Fibroblast of upper back skin (primary cell): ENCODE measurements at places on chromosomes 11 and 22.

GRCh38 chr11:68683121-68683520 is 1.2 kb upstream of the GAL start:
- DNase-seq, result no peak

- peak; percentile 37 for DNase-seq
Measured at GRCh38 chr11:95241681-95242081, 10.7 kb upstream of the SESN3 start.

GRCh38 chr11:67667490-67668191 is 6.8 kb downstream of the ALDH3B2 start:
- DNase-seq, result no peak

DNA sequence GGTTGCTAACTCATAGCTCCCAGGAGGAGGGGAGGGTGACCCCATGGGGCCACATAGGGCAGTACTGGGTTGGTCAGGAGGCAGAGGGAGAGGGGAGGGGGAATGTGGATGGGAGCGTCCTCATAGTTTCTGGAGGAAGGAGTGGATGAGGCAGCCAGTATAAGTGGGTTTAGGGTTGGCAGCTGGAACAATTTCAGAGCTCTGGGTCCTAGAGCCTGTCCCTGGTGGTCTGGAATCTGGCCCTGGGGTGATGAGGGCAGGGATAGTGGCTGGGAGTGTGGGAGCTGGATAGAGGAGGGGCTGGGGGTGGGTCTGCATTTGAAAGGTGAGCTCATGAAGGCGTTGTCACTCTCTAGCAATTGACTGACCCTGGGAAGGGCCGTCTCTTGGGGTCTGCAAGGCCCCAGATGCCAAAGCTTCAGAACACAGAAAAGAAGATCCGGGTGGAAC is 5.3 kb upstream of the MRGPRG start:
- DNase-seq, result no peak

GRCh38 chr11:6667733-6668374 is 12.2 kb upstream of the DCHS1 start:
- DNase-seq, result peak; percentile 48

DNA sequence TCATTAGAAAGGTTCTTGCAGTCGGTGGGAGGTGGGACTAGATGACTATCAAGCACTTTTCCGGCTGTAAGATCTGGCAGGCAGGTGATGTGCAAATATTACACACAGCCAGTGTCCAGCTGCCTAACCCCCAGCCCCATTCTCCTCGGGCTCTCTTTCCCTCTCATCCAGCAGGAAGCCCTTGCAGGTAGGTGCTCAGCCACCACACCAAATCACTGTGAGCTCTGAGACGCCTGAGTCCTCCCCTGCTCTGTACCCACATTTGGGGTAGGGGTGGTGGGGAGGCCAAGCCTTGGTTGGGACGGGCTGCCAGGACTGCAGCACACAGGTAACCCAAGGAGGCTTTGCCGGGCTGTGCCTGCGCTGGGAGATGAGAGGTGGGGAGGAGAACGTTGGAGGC is 601 bp downstream of the ART5 start:
- DNase-seq, result no peak

DNA sequence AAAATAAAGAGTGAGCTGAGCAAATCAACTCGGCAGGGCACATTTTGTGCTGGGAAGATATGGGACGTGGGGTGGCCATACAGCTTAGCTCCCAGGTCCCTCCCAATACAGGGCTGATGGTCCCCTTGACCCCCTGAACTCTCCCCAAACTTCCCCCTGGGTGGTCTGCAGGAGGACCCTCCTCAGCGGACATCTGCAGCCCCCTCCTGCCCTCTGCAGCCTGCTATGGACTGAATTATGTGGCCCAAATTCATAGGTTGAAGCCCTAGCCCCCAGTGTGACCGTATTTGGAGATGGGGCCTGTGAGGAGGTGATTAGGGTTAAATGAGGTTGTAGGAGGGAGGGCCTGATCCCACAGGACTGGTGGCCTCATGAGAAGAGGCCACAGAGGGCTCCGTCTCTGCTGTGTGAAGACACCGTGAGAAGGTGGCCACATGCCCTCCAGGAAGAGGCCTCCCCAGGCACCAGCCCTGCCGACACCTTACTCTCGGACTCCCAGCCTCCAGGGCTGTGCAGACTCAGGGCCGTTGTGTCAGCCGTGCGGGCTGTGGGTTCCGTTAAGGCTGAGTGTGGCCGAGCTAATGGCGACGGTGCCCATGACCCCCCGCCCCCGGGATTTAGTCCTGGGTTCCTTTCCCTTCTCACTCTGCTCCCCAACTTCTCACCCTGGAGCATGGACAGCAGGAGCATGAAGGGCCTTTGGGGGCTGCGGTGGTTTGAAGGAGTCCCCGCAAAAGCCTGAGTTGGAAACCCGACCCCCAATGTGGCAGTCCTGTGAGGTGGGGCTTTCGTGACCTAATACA is 1042.8 kb downstream of the BRD1 start:
- DNase-seq, result no peak

- DNase-seq, result peak; percentile 88
Measured at GRCh38 chr11:36385121-36385970, 89.3 kb downstream of the PRR5L start.

GRCh38 chr11:87523276-87523675 is 485.5 kb downstream of the TMEM135 start:
- no peak for DNase-seq

- DNase-seq, result no peak
Measured at GRCh38 chr11:81496601-81497000, 1237.1 kb downstream of the FAM181B start.

DNA sequence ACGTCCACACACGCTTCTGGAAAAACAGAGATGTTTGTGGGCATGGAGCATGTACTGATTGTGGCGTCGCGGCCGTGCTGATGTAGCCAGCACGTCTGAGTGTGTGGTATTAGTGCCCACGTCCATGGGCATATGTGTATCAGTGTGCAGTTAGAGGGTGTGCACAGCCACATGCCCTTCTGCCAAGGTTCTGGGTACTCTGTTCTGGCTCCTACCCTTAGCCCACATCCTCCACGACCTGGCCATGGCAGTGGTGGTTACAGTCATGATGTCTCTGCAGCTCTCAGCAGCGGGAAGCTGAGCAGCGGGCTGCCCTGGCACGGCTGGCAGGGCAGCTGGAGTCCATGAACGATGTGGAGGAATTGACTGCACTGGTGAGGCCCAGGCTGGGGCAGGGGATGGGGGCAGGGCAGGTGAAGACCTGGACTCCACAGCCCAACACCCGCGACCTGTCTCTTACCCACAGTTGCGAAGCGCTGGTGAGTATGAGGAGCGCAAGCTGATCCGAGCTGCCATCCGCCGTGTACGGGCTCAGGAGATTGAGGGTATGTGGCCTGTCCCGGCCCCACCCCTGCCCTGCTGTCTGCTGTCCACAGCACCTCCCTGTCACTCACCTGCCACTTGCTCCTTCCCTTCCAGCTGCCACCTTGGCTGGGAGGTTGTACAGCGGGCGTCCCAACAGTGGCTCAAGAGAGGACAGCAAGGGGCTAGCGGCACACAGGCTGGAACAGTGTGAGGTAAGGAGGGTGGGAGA is 7.3 kb downstream of the SMTN start:
- no peak for DNase-seq

DNA sequence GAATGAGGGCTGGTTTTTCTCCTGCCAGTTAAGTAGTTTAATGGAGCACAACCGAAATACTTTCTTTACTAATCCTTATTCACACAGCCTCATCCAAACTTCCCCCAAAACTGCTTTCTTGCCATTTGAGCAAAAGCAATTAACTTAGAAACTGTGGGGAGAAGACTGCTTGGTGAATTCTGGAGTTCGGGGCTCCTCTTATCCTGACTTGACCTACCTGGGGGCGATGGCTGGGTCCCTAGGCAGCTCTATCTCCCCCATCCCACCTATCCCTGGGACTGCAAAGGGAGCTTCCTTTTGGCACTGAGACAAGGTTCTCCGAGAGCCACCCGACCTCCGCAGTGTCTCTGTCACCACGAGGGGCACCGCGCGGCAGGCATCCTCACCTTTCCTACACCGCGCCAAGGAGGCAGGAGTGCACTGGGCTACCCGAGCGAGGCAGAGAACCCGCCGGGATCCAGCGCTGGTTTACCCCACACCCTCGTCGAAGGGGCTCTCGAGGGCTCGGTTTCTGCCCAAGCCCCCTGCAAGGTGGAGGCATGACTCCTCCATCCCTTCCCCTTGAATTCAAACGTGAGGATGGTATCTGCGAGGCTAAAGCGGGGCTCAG is 759 bp downstream of the DESI1 start:
- peak; percentile 5 for DNase-seq

DNA sequence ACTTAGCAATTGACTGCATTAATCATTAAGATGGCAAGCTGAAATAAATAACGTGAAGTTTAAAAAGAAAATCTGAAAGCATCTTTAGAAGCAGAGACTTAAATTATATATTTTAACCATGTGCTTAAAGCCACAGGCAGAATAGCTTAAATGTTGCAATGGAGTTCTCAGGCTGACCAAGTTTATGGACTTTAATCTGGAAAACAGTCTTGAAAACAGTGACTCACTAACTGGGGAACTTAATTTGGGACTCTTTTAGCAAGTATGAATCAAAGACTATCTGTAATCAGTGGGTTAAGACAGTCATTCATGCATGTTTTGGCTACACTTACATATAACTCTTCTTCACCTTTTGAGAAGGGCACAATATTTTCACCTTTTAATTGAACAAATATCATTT is 12.6 kb upstream of the GLYATL1 start:
- peak; percentile 49 for DNase-seq

- DNase-seq, result peak; percentile 70
Measured at GRCh38 chr11:67277231-67277961, 11.1 kb downstream of the GRK2 start.

- no peak for DNase-seq
Measured at GRCh38 chr11:1472180-1473005, 14.2 kb downstream of the MOB2 start.

DNA sequence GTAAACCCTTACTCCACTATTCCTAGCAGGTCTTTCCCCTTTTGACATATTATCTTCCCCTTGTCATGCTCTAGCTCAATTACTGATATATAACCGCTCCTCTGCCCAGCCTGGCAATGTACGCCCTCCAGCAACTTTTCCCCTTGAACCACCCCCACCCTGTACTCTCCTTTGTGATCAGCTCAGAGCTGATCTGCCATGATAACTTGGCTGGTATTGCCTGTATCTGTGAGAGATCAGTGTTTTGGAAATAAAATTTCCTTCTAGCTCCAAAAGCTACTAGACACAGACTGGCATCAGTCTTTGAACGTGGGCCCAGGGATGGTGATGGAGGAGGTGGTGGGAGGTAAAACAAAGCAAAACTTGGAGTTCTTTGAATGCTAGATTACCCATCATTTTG is 42.9 kb downstream of the DIXDC1 start:
- DNase-seq, result no peak

GRCh38 chr11:120633616-120634393 is 122.3 kb downstream of the GRIK4 start:
- DNase-seq, result no peak

DNA sequence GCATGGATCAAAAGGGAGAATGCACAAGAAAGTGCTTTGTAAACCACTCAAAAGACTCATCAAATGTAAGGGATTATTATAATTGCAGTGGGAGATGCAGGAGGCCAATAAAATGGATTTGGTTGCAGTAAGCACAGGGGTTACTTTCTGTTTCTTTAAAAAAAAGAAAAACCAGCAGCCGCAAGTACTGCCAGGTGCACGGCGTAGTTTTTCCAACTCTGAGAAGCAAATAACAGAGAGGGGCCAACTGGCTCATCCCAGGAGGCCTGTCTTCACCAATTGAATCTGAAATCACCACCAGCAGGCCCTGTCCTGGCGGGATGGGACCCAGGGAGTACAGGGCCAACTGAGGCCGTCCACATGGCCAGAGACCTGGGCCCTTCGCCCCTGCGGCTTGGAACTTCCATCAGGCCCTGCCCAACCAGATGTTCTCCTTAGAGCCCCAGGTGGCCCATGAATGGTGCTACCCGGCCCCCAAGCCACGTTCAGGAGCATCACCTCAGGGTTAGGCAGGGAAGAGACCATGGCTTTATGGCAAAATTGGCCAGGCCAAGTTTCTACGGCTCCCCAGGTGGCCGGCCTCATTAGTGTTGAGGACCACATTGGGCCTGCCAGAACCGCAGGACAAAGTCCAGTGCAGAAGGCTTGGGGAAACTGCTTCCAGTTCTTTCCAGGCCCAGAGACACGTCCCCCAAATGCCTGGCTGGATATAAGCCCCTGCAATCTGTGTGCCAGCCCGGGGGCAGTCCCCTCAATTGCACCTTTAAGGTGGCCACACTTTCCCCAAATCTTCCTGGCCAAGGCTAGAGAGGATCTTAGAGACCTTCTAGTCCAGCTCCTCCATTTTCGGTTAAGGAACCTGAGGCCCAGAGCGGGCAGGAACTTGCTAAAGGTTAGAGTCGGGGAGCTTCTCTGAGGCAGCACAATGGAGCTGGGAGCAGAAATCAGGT is 61.7 kb downstream of the CHRDL2 start:
- DNase-seq, result no peak

DNA sequence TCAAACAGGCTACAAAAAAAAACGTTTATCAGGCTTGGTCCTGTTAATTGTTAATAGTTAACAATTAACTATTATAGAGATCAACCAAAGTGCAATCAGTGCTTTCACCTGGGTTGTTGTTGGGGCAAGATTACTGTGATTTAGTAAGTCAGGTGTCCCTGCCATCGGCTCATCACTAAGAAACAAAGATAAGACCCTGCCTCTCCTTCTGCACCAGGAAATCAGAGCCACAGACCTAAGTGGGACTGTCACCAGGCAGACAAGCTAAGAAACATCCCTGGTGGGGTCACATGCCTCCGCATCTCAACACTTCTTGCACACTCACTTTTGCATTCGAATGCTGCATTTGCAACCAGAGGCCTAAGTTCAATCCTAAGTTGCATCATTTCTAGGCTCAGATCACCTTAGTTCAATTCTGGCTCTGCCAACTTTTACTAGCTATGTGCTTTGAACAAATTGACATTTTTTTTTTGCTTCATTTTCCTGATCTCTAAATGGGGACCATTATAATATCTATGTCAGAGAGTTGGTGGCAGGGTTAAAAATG is 298.9 kb upstream of the B3GAT1 start:
- DNase-seq, result no peak
